Neural crest cell (in vitro differentiated cells): ENCODE measurements at places on chromosomes 11 and 22.
A peak's percentile ranks its signal among the peaks of the same experiment; 100 is the strongest.

- DNase-seq, result no peak
Measured at GRCh38 chr22:25736378-25737011, 5.5 kb upstream of the MYO18B start.

- no peak for DNase-seq
Measured at GRCh38 chr22:16975155-16975885, 32.7 kb downstream of the GAB4 start.

DNA sequence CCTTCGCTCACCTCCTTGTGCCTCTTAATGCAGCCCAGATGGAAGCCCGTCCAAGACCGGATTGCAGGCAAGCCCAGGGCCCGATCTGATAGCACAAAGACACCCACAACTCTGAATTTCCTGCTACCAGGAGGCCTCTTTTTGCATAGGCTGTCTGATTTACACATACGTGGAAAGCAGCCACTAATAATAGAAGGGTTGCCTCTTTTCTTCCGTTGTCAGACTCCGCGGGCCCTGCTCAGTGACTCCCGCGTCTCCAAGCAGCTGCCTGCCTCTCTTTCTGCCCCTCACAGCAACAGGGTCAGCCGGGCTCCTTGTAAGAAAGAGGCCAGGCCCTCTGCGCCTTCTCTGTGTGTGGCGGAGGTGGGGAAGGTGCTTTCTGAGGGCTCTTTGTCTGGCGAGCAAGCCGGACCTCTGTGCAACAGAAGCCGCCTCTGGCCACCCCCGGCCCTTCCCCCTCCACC is 26.7 kb downstream of the FLI1 start:
- peak; percentile 58 for DNase-seq

DNA sequence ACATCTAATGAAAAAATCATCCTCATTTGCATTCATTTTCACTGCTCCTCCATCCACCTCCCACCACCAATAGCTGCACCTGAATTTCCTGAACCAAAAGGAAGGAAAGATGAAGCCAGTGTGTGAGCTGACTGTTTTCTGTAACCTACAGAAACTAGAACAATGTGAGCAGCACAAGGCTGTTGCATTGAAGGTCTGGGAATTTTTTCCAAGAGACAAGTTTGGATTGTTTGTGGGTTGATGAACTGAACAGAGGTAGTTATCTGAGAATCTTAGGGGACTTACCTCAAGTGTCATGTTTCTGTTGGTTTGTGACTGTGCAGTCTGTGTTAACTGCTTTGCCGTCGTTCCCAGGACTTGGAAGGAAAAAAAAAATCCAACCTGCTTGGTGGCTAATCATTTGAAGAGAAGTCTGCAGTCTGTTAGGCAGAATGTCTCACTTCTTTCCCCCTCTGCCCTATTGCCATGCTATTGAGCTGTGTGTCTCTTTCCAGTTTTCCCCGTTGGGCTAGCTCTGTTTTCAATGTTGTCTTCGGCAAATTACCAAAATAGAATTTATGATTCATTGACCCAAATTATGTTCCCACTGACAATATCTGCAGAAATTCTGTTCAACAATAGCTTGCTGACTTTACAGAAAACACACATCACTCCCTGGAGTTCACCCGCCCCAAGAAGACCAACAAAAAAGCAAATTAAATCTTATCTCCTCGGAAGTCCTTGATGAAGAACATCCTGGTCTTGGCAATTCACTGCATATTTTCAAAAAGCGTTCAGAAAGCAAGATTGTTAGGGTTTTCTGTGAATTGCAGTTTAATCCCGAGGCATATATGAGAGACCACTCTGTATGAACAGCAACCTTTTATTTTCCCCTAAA is 76.0 kb downstream of the SC5D start:
- no peak for DNase-seq

GRCh38 chr11:75626889-75627529 is 41.8 kb downstream of the MAP6 start:
- DNase-seq, result no peak

GRCh38 chr11:114148013-114148382 is 88.5 kb downstream of the ZBTB16 start:
- no peak for DNase-seq

GRCh38 chr11:118209033-118209432 is 15.8 kb downstream of the JAML start:
- no peak for DNase-seq

DNA sequence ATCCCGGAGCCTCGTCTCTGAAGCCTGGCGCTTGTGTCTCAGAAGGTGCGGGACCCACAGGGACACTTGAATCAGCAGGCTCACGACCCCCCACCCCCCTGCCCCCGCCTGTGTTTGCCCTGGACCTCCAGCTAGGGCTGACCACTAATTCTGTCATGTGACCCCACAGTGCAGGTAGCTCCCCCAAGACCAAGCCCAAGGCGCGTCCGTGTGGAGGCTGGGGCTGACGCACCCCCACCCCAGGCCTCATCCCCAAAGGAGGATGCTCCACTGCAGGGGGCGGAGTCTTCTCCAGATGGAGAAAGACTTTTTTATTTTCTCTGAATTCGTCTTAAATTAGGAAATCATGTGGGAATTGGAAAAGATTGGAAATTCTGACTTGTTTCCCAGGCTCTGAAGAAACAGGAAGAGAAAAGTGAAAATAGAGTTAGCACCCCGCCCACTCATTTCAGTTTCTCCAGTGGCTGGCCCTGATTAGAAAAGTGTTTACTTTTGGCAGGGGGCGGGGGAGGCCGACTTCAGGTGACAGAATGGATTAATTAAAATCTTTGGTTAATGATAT is 1.0 kb upstream of the RELA start:
- no peak for DNase-seq

GRCh38 chr11:69936771-69937170 is 117.6 kb upstream of the FGF3 start:
- no peak for DNase-seq

DNA sequence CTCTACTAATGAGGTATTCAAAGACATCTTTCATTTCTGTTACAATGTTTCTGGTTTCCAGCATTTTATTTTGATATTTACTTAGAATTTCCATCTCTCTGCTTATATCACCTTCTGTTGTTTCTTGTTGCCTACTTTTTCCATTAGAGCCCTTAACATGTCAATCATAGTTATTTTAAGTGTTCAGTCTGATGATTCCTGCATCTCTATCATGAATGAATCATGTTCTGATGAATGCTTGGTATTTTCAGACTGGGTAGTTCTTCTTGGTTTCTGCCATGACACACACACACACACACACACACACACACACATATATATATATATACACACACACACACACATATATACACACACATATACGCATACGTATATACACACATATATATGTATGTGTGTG is 486.4 kb upstream of the ISX start:
- DNase-seq, result no peak

GRCh38 chr11:118783724-118784495 is 7.1 kb downstream of the DDX6 start:
- no peak for DNase-seq

- no peak for DNase-seq
Measured at GRCh38 chr11:4092026-4092425, 2.6 kb upstream of the RRM1 start.

DNA sequence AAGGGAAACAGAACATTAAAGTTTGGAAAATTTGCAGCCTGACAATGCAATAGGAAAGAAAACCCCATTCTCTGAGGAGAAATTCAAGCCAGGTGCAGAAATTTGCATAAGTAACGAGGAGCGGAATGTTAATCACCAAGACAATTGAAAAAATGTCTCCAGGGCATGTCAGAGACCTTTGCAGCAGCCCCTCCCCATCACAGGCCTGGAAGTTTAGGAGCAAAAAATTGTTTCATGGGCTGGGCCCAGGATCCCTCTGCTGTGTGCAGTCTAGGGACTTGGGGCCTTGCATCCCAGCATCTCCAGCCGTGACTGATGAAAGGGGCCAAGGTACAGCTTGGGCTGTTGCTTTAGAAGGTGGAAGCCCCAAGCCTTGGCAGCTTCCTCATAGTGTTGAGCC is 780.2 kb downstream of the LRRC4C start:
- no peak for DNase-seq

GRCh38 chr11:69326622-69327219 is 32.8 kb downstream of the MYEOV start:
- no peak for DNase-seq

GRCh38 chr22:46061124-46061500 is 84.2 kb upstream of the WNT7B start:
- no peak for DNase-seq

GRCh38 chr11:73431396-73431795 is 55.2 kb downstream of the RELT start:
- DNase-seq, result no peak

DNA sequence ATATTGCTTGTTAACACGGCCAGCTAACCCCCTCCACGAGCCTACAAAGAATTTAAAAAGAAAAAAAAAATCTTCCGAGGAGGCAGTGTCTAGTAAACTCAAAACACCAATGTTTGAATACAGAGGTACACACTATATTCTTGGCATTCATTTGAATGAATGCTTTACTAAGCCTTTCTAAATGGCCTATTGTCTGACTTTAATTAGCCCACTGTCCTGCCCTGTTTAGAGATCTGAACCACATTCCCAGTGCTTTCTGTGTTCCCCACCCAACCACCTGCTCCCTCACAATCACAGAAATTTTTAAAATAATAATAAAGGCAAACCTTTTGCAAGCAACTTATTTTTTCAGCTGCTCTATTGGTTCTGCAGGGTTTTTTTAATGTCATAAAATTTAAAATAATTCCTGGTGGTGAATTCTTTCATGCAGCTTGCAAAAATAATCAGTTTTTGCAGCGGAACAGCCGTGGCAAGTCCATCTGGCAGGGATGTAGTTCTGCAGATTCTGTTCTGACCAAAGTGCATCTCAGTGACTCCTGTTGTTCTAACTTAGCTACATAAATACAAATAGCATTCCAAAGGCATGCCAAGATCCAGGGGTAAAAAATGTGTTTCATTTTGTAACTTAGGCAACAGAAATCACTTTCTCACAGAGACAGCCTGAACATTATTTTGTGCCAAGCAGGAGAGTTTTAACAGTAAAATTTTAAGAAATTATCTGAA is 23.8 kb downstream of the POU2AF2 start:
- DNase-seq, result no peak

DNA sequence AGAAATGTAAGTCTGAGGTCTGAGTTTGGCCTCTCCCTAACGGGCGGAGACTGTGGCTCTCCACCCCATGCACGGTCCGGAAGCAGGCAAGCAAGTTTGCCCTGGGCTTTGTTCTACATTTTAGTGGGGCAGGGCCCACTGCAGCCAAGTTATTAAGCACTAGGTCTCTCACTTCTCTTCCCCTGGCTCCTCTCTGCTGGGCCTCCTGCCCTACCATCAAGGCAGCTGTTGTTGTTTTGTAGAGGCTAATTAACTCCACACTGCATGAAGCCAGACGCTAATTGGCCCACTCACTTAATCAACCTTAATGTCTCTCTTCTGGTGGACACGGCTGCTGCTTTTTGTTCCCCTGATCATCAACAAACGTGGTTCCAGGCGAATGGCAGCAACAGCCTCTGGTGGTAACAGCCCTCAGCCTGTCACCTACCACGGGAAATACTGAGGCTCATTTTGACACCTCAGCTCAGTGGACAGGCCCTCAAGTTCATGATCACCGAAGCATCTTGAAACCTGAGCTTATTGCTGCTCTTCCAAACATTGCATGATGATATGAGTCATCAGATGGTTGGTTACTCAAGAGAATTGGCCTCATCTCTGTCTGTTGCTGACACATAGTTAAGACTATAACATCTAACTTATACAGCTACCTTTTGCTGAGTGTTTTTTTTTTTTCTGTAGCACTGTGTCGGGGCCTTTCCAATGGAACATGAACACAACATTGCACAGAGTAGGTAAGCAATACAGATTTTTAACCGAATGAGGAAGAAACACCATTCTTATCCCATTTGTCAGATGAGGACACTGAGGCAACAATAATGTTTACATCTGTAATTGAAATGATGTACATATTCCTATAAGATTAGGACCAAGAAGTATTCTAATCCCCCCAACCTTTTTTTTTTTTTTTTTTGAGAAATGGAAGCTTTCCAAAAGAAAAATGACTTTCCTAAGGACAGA is 20.8 kb upstream of the LMO2 start:
- DNase-seq, result no peak

GRCh38 chr22:35498026-35498800 is 42.4 kb upstream of the RASD2 start:
- no peak for DNase-seq

- no peak for DNase-seq
Measured at GRCh38 chr11:81725701-81726100, 1008.0 kb downstream of the FAM181B start.

- DNase-seq, result no peak
Measured at GRCh38 chr11:104695065-104695463, 203.2 kb downstream of the CASP12 start.

DNA sequence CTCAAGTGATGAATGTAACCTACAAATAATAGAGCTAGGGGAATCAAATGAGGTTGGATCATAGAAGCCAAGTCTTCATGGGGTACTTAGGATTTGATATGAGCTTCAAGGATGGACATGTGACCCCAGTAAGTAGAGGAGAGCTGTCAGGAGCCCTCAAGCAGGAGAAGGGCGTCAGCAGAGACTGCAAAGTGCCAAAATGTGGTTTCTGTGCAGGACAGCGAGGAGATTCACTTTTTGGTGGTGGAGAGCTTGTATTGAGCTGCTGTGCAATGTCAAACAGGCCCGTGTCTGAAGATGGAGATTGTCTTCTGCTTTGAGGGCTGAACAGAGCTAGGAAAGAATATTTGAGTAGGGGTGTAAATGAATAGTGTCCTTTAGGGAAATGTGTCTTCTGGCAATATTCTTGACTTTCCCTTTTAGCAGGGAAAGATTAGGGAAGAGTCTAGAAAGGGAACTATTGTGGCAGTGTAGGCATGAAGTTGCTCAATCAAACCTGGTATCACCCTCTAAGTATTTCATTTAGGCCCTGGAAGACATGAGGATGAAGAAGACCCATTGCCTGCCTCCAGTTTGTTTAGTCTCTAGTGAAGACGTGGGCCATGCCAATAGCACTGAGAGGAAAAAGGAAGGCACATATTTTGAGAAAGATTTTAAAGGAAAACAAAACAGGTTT is 31.2 kb upstream of the SORL1-AS1 start:
- no peak for DNase-seq

GRCh38 chr11:34516247-34517040 is 2.9 kb upstream of the ELF5 start:
- no peak for DNase-seq

- DNase-seq, result no peak
Measured at GRCh38 chr22:31901388-31902137, 42.8 kb upstream of the YWHAH start.

- DNase-seq, result no peak
Measured at GRCh38 chr11:86623041-86623621, 49.3 kb downstream of the ME3 start.

- no peak for DNase-seq
Measured at GRCh38 chr22:19134874-19135273, 3.8 kb downstream of the TSSK2 start.

GRCh38 chr22:36536717-36537116 is 7.8 kb upstream of the EIF3D start:
- no peak for DNase-seq

GRCh38 chr22:21448627-21449416 is 18.4 kb upstream of the TMEM191C start:
- DNase-seq, result peak; percentile 0

- DNase-seq, result no peak
Measured at GRCh38 chr22:16824716-16825687, at the start of gene XKR3. XKR3 (minus strand) TSS chr22:16825411; CDS start chr22:16808073, 17,338 bp downstream.

GRCh38 chr11:103662880-103663279 is 373.6 kb upstream of the DDI1 start:
- no peak for DNase-seq

- DNase-seq, result no peak
Measured at GRCh38 chr22:35357883-35358621, 22.8 kb upstream of the HMOX1 start.
